ENCODE measurements at places on chromosomes 3 and 15.

GRCh38 chr3:120113128-120114116 is 19.2 kb upstream of the GSK3B start:
- DNase-seq: no peak

GRCh38 chr3:124115279-124115678 is 123.4 kb upstream of the ROPN1 start:
- DNase-seq: no peak

GRCh38 chr3:72803573-72803972 is 44.7 kb downstream of the SHQ1 start:
- no peak for DNase-seq

DNA sequence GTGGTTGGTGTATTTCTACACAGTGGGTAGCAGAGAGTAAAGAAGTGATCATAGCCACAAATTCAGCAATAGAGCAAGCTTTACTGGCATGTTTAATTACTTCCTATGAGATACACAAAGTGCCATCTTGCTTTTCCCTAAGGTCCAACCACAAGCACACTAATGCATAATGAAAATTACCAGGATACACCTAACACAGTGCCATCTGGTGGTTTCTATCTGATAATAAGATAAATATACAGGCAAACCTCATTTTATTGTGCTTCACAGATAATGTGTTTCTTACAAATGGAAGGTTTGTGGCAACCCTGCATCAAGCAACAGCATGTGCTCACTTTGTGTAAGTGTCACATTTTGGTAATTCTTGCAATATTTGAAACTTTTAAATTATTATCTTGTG is 223.0 kb downstream of the NSUN3 start:
- no peak for DNase-seq

DNA sequence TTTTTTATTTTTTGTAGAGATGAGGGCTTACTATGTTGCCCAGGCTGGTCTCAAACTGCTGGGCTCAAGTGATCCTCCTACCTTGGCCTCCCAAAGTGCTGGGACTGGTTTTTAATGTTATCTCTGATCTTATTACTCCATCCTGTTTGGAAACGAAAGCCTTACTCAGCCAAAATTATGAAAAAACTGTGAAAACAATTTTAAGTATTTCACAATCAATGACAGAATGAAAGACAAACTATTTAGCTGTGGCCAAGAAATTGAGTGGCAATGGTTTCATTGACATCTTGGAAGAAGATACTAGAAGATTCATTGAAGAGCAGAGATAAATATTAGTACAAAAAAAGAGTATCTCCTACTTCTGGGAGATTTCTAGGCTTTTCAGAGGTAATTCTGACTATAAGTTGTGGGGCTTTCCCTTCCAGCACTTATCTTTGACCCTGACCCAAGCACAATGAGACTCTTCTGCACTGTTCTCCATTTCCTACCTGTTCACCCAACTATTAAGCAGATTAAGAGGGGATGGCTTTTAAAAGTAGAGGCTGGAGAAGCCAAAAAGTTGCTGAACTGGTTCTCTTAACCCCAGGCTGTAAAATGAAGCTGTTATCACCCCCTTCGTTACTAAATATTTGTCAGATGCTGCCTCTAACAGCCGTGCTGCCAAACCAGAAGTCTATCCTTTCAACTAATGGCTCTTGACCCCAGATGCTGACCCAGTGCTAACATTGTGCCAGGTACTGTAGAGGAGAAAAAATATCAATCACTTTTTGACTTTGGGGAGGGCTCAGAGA is 14.2 kb upstream of the SLC25A36 start:
- DNase-seq: no peak

DNA sequence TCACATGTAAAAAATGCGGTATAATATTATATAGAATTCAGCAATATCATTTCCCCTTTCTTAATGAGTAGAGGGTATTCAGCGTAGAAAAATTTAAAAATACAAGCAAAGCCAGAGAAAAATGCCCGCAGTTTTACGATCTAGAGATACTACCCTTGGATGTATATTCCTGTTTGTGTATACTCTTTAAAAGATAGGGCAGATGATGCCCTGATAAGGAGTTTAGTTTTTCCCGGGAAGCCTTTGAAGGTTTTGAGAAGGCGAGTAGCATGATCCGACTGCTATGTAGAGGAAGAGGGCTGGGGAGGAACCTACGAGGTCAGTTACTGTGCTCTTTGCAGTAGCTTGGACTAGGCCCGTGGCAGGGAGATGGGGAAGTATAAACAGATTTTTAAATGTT is 1.2 kb downstream of the YEATS2 start:
- no peak for DNase-seq

DNA sequence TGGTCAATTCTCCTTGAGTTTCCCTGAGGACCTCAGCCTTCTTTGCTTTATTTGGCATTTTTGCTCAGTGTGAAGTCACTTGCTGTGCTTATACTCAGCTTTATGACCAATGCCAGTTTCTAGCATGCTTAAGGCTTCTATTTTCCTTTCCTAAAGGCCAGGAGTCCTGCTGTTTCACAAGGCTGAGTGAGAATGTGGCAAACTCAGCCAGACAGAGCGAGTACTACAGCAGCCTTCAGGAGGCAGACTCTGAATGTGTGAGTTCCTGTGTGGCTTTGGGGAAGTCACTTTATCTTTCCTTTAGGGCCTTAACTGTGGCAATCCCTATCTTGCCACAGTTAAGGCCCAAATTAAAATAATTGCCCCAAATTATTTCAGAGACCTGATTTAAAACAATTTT is 213.2 kb upstream of the MRPL3 start:
- DNase-seq: no peak

GRCh38 chr3:16309558-16309957 is 44.5 kb downstream of the OXNAD1 start:
- DNase-seq: no peak

DNA sequence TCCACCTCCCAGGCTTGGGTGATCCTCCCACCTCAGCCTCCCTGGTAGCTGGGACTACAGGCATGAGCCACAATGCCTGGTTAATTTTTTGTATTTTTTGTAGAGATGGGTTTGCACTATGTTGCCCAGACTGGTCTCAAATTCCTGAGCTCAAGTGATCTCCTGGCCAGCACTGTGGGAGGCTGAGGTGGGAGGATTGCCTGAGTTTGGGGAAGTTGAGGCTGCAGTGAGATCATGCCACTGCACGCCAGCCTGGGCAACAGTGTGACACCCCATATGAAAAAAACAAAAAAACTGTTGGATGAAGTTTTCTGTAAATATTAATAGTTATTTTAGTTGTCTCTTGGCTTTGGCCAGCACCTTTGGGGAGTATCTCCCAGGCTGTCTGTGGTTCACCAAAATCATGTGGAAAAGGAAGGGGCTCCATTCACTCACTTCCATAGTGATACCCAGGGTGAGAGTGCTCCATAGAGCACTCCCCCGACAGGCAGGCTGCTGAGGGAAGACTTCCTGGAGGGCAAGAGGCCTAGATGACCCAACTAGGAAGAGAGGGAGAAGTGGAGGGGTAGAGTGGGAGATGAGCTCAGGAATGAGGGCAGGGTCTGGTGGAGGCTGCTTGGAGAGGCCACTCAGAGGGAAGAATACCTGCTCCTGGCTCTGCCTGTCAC is 47.1 kb downstream of the CDC25A start:
- DNase-seq: no peak

DNA sequence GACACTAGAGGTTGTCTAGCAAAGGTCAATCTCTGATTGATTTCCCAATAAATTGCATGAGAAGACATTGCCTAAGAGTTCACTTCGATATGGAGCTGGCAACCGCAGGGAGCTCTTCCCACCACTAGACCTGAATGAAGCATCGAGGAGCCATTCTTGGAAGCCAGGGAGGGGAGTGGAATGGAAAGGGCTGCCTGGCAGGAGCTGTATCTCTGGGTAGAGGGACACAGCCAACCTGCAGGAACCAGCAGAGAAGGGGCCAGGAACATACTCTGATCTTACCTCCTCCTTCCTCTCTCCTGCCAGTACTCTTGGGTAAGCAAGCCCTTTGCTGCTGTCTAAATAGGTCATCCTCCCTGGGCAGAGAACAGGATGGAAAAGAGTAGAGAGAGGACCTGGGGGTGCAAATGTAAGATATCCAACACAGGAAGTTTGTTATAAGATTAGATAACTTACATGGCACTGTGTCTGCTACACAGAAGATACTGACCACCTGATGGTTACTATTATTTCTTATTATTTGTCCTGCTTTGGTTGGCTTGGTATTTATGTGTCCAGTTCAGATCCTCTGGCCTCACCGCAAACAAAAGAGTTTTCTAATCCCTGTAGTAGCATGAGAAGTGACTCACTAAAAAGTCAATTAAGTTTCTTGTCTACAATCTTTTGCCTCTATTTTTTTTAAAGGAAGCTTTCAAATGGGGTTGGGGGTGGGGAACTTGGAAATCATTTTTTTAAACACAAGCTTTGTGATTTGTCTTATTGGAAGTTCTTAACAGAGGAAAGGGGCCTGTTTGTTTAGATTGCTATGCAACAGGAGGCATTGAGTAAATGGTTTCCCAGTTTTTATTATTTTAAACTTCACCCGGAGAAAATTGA is 156.7 kb upstream of the TSC22D2 start:
- DNase-seq: no peak

Data from uterus (tissue), 4 donors.